HuH-7.5 (cell line): ENCODE measurements at places on chromosomes 6 and 20.

DNA sequence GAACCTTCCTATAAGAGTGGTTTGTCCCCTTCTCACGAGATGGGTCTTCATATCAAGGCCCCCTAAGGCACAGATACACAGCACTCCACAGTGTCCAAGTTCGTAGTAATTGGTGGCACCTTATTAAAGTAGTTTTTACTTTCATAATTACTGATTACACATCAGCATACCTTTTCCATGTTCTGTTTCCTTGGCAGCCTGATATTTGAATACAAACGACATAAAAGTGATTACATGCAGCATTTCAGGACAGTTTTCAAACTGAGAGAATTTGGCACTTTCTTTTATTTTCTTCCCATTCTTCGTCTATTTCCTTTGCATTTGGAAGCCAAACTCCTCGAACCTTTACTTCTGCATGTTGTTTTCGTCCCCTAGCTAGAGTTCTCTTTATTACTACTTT lies 139.7 kb downstream of the MTHFD1L start:
- DNase-seq = no peak

DNA sequence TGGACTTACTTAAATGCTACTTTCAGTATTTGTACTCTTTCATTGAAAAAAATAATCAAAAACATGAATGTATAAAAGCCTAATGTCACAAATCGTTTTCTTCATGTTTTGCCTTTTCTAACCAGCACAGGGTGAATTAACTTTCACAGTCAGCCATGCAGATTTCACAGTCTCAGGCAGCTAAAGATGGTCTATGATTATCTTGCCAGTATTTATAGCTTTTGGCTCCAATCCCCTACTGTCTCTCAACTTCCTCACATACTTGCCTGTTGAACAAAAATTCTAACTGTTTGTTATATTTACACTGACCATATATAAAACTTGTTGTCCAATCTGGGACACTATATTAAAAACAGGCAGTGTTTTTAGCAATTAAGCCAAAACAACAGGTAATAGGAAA lies 358.2 kb downstream of the ARHGAP18 start:
- no peak for DNase-seq

- DNase-seq = no peak
These were observed 192.5 kb upstream of the ECI2 start for GRCh38 chr6:4327841-4328240.

GRCh38 chr6:150134280-150134920 lies 8.4 kb upstream of the PPP1R14C start:
- no peak for DNase-seq

DNA sequence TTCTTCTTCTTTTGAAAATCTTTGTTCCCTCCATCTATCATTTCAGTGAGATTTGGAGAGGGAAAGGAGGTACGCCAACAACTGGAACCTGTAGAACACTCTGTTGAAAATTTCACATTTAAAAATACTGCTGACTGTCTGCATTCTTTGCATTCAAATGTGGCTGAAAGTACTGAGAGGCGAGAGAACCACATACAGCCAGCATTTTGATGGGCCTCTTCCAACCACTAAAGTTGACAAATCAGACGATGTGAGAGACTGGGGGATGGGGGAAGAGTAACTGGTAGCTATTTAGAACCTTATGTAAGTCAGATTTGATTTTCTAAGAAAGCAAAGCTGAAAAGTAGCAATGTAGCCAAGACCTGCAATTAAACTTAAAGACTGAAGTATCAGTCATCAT lies 77.5 kb downstream of the FKBP5 start:
- no peak for DNase-seq

GRCh38 chr20:347640-348484 lies 951 bp downstream of the NRSN2 start:
- DNase-seq = peak; percentile 95

GRCh38 chr6:81562169-81562568 lies 190.3 kb downstream of the TENT5A start:
- no peak for DNase-seq

- DNase-seq = no peak
These were observed 3.6 kb upstream of the PHF1 start for GRCh38 chr6:33407132-33407718.
